ENCODE measurements at places on chromosomes 7 and 10.
A peak's percentile ranks its signal among the peaks of the same experiment; 100 is the strongest.

DNA sequence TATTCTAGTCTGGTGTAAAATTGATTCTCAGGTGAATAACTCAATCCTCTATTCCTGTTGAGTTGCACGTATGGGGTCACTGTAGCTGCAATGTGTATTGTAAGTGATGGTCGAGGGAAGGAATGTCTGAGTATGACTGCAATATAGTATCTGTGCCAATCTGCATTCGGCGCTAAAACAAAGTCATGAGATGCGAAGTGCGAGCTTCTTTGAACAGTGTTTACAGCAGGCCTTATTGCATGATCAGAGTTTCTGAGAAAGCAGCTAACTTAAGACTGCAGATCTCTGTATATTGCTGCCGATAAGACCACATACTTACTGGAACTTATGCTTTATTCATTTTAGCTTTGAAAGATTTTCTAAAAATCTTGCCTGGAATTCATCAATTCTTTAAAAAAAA is 341.7 kb upstream of the BMPER start:
- no peak for DNase-seq

DNA sequence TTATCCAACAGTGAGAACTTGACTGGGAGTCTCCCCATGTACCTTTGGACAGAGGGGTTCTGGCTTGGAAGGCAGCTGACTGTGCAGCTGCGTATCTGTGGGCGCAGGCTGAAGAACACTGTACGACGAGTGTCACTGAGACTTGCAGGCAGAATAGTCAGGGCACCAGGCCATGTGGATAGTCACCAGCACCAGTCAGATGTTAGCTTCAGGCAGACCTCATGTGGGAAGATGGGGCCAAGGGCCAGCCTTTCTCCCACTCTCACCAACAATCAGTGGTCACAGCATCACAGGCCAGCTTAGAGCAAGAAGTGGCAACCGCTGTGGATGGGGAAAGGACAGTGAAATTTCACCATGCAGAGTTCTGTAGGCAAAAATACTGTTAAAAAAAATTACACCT is 43.4 kb upstream of the GJD4 start:
- DNase-seq = no peak

- no peak for DNase-seq
These were observed 44.4 kb downstream of the IFIT5 start for GRCh38 chr10:89458784-89459183.

GRCh38 chr10:77726732-77727131 is 89.1 kb upstream of the KCNMA1 start:
- DNase-seq = no peak

- peak; percentile 89 for DNase-seq
These were observed 4.9 kb upstream of the SCD start for GRCh38 chr10:100341953-100342626.

DNA sequence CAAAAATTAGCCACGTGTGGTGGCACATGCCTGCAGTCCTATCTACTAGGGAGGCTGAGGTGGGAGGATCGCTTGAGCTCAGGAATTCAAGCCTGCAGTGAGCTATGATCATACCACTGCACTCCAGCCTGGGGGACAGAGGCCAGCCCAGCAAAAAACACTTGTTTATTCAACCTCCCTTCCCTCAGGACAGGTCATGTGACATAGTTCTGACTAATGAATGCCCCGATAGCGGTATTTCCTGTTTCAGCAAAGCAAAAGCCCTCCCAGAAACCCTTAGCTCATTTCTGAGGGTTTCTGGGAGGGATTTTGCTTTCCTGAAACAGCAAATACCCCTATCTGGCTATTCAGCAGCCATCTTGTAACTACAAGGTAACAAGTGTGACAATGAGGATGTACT is 157.1 kb downstream of the GATA3 start:
- no peak for DNase-seq

- no peak for DNase-seq
These were observed 228.3 kb downstream of the CALN1 start for GRCh38 chr7:72183835-72184234.

DNA sequence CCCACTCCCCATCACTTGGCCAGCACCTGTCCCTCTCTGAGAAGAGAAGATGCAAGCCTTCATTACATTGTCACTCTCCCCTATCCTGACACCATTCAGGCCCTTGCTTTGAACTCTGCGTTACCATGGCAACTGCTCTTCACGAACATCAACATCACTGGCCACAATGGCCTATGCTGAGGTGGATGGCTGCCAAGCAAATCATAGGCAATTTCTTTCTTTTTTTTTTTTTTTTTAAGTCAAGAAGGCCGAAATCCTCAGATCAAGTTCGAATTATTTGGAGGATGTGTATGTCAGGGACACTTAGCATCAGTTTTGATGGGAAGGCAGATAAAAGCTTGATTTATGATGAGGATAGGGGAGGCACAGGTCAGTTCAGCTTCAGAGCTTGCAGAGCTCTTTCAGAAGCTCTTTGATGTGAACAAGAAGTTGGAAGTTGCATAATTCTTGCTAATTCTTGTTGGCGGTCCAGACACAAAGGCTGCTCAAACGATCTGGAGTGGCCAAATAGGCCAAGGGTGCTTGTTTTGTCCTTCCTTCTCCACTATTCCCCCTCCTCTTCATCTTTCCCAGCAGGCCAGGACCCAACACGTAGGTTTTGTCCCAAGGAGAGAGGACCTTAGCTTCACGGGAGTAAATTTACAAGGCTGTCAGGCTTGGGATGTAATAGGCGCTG is 179.9 kb upstream of the NPVF start:
- DNase-seq = no peak

GRCh38 chr10:63522277-63522687 is 1.1 kb downstream of the REEP3 start:
- no peak for DNase-seq

DNA sequence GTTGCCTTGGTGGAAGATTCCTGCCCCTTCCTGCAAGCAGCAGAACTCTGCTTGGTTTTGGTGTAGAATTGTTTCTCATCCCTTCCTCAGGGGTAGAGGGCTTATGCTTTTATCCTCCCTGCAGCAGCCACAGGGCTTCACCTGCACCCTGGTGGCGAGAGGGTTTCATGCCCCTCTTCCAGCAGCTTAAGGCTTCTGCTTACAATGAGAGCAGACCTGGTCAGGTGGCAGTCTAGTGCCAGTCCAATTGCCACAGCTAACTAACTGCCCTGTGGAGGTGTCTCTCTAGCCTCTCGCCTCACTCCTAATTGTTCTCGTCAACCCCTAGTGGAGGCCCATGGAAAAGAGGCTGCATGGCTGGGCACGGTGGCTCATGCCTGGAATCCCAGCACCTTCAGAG is 19.3 kb downstream of the ACBD7 start:
- no peak for DNase-seq

DNA sequence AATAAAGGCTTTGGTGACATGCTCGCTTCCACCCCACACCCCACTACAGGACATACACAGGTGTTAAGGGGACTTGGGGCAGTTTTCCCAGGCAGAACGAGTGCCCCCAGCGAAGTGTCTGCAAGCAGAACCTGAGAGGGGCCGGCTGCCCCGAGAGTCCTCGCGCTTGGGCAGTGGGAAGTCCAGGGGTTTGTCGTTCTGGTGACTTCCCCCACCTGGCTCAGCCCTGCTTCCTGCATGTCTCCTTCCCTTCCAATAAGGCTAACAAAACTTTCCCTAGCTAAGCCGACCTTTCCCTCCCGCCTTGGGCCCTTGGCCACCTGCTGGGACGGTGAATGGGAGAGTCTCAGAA is 916 bp downstream of the VWA2 start:
- no peak for DNase-seq

DNA sequence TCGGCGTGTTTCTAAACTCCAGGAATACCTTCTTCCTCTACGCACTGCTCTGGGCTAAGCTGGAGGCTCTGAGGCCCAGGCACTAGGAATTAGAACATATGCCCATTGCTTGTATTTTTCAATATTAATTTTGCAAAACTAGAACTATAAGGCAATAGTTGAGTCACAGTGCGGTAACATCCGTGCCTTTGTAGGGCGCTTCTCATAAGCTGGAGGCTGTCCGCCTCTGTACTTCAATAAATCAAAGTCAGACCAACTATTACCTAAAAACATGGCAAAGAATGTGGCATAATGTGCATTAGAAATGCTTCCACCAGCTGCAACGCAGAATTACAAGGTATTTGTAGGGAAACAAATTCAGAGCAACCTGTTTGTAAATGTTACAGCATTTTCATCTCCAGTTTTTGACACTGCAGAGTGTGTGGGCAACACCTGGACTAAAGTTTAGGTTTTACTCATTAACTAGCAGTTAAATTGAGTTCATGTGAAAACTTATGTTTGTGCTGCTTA is 440 bp upstream of the MINDY3 start:
- no peak for DNase-seq

- DNase-seq = no peak
These were observed 116.3 kb downstream of the MDFIC start for GRCh38 chr7:115038158-115038557.

- no peak for DNase-seq
These were observed 25.2 kb downstream of the IQCE start for GRCh38 chr7:2583798-2584580.

DNA sequence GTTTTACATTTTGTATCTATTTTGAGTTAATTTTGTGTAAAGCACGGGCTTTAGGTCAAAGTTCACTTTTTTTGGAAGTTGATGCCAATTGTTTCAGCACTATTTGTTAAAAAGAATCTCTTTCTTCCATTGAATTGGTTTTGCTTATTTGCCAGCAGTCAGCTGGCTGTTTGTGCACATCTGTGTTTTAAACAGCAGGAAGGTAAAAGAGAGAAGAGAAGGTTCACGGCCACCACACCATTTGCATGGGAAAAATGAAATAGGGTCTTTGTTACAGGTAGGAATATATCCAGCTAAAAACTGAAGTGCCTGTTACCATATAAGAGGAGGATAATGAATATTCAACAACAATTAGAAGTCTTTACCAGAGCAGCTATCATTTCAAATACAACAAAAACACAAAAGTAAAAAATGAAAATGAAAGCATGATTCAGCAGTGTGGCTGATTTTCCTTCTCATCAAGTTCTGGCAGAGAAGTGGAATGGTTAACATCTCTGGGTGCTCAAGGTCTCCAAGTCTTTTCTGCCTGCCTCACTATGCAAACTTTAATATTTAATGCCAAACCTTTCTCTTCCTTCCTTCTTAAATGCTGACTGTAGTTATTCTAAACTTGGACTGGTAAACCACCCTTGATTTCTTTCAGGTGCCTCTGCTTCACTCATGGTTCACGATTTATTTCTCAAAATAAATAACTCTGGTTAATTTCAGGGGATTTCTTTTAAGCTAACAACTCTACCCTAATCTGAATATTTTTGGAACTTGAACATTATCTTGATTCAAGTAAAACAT is 841.5 kb downstream of the GRM8 start:
- DNase-seq = no peak

DNA sequence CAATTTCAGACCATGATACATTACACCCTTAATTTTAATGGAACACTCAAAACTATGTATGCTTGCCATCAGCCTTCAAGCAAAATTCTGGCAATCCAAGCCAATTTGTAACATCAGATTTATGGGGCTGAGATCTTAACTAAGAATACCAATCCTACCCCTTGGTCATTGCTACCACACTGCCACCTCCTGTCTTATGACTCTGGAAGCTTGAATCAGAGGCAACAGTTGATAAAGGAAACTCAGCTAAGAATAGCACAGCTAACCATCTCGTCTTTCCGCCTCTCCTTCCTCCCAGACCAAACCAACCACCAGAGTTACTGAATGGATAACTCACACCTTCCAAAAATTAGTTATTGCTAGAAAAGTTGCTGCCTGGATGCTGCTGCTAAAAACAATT is 7.4 kb downstream of the IGF2BP3 start:
- DNase-seq = no peak

GRCh38 chr10:77973276-77973675 is 46.7 kb upstream of the DLG5 start:
- DNase-seq = no peak

GRCh38 chr10:88528201-88528600 is 54.9 kb downstream of the RNLS start:
- DNase-seq = no peak

DNA sequence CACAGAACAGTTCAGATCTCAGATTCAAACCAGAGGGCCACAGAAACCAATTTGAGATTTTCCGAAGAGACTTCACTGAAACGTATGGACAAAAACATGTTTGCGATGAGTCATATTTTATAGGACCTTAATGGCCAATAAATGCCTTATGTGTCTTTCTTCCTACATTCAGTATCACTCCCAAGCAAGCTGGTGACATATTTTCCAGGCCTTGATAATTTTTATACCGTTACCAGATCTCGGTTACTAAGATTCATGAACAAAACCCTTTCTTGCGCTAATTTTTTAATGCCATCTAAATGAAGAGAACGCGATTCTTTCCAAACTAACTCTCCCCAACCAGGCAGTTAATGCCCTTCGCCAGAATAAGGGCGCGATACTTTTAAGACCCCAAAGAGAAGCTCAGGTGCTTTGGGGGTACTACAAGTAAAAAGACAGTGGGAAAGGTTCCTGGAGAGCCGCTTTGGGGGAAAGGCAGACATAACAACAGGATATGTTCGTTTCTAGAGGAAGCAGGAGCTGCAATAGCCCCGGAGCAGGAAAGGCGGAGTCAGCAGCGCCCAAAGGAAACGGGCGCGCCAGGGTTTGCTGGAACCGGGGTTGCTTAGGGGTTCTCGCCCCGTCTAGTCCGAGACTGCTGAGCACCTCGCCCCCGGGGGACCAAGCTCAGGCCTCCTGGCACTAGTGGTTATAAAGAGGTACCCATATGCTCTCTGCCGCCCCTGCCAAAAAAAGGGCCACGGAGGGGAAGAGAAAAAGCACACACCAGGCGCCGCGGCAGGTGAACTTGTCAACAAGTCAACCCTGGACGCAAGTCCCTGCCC is 884 bp downstream of the ICA1 start:
- peak; percentile 19 for DNase-seq

GRCh38 chr10:88097092-88097516 is 233.7 kb downstream of the PTEN start:
- no peak for DNase-seq

GRCh38 chr10:13848520-13849445 is 262.0 kb downstream of the PRPF18 start:
- DNase-seq = no peak

DNA sequence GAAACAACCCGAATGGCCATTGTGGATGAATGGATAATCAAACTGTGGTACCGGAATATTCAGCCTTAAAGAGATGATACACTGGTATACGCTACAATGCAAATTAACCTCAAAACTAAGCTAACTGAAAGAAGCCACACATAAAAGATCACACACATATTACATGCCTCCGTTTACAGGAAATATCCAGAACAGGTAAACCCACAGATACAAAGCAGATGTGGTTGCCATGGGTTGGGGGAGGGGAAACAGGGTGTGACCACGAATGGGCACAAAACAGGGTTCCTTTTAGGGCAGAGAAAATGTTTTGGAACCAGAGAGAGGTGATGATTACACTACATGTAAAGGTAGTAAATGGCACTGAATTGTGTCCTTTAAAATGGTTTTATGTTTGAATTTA is 16.6 kb downstream of the ESYT2 start:
- DNase-seq = no peak

GRCh38 chr10:58555170-58555929 is 42.7 kb downstream of the BICC1 start:
- DNase-seq = no peak

GRCh38 chr10:9814285-9814864 is 1203.3 kb upstream of the CELF2 start:
- no peak for DNase-seq

- DNase-seq = no peak
These were observed 604 bp downstream of the MXI1 start for GRCh38 chr10:110207805-110208613.

GRCh38 chr7:12493407-12493806 is 77.1 kb upstream of the SCIN start:
- DNase-seq = no peak

Measured in HTR-8/SVneo (cell line).